Stimulated activated CD4-positive, alpha-beta T cell treated with anti-CD3 and anti-CD28 coated beads, Interleukin-15, amount 100 ng/mL, for 1 hour (primary cell): ENCODE measurements at places on chromosomes 4 and X.

DNA sequence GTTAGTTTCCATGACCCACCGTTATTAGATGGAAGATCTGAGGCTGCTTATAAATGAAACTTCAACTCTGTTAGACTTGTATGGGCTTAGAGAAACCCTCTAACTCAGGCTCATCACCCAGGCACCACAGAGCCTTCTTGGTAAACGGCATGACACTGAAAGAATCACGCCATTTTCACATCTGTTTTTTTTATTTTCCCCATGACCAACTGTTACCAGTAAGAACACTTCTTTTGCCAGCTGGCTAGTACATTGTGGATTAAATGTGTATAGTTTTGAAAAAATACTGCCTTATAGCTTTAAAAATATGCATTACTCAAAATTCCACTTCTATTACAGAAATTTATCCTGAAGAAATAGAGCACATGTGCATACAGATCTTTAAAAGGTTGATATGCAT, 48.0 kb upstream of the APELA start:
- DNase-seq, result no peak

DNA sequence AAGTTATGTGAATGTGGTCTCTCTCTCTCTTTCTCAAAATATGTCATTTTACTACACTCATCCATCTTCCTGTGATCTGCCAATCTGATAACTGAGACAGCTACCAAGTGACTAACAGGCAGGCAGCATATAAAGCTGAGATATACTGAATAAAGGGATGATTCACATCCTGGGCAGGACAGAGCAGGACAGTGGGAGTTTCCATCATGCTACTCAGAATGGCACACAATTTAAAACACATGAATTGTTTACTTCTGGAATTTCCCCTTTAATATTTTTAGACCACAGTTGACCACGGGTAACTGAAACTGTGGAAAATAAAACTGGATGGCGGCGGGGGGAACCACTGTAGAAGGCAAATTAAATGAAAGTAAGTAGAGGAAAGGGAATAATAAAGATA, 58.6 kb upstream of the DCTD start:
- no peak for DNase-seq

- no peak for DNase-seq
Measured at GRCh38 chrX:129823522-129823921, 20.2 kb downstream of the ZDHHC9 start.

GRCh38 chr4:110198435-110199416, at the start of gene ELOVL6:
TSS of gene ELOVL6 (minus strand) at chr4:110198615. CDS start at chr4:110198335, 280 bp downstream.
- no peak for DNase-seq

GRCh38 chr4:125796138-125796537, 481.4 kb downstream of the FAT4 start:
- DNase-seq, result no peak

DNA sequence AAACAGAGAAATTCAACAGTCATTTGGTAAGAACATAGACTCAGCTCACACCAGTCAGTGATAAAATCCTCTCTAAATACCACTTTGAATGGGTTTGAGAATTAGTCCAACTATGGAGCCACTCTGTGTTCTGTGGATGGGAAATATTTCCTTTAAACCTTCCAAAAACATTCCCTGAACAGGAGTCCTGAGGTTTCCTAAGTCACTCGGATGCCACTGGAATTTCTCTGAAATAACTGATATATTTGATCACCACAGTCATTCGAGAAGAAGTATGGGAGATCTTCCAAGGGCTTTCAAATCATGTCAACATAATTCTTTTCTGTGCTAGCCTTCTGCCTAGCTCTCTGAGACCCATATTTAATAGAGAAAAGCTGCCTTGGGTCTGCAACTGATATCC, 958.6 kb downstream of the STIM2 start:
- DNase-seq, result no peak
